ENCODE measurements at places on chromosomes 11 and 22. TPM values are rescaled to one million over a fixed set of nuclear protein-coding genes. Genes with fewer than 3 reads are reported as not detected.

MRGPRE gene
- polyA plus RNA-seq, result not detected

B4GALNT4 gene
- 34.4 TPM for polyA plus RNA-seq

ME3 gene
- polyA plus RNA-seq, result not detected

INTS4 gene
- polyA plus RNA-seq, result 59.2 TPM

FOLR3 gene
- polyA plus RNA-seq, result not detected

PATE4 gene
- not detected for polyA plus RNA-seq

SEPTIN5 gene
- polyA plus RNA-seq, result 0.33 TPM

RIBC2 gene
- not detected for polyA plus RNA-seq

OR4A16 gene
- polyA plus RNA-seq, result not detected

OR5M3 gene
- polyA plus RNA-seq, result not detected

MS4A6A gene
- not detected for polyA plus RNA-seq

PPME1 gene
- 56.0 TPM for polyA plus RNA-seq

AQP11 gene
- 12.2 TPM for polyA plus RNA-seq

PRAME gene
- 0.83 TPM for polyA plus RNA-seq

PRRG4 gene
- 0.25 TPM for polyA plus RNA-seq

FIBIN gene
- polyA plus RNA-seq, result not detected

FRMD8 gene
- polyA plus RNA-seq, result 5.8 TPM

P2RY2 gene
- 1.6 TPM for polyA plus RNA-seq

CALCB gene
- not detected for polyA plus RNA-seq

RIC3 gene
- not detected for polyA plus RNA-seq

ZBTB3 gene
- polyA plus RNA-seq, result 3.4 TPM

CPT1A gene
- 14.3 TPM for polyA plus RNA-seq

CARD18 gene
- polyA plus RNA-seq, result not detected

HDAC10 gene
- polyA plus RNA-seq, result 19.7 TPM

EHBP1L1 gene
- 8.3 TPM for polyA plus RNA-seq

KCNQ1 gene
- 0.08 TPM for polyA plus RNA-seq

FAT3 gene
- polyA plus RNA-seq, result not detected

NUP160 gene
- polyA plus RNA-seq, result 28.3 TPM

ST14 gene
- 0.88 TPM for polyA plus RNA-seq

HEPN1 gene
- not detected for polyA plus RNA-seq

SCGB1D2 gene
- polyA plus RNA-seq, result not detected

OR4X2 gene
- not detected for polyA plus RNA-seq

OR11H1 gene
- not detected for polyA plus RNA-seq

SAA2 gene
- polyA plus RNA-seq, result 0.12 TPM
